ENCODE measurements at places on chromosomes 6 and 20.

DNA sequence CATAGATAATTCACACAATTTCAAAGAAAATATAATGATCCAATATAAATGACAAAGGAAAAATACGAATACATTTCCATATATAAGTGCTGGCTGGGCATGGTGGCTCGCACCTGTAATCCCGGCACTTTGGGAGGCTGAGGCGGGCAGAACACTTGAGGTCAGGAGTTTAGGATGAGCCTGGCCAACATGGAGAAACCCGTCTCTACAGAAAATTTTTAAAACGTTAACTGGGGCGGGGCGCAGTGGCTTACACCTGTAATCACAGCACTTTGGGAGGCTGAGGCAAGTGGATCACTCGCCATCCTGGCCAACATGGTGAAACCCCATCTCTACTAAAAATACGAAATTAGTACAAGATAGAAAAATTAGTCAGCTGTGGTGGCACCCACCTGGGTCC lies 14.9 kb upstream of the MAPK13 start:
- DNase-seq, result no peak

DNA sequence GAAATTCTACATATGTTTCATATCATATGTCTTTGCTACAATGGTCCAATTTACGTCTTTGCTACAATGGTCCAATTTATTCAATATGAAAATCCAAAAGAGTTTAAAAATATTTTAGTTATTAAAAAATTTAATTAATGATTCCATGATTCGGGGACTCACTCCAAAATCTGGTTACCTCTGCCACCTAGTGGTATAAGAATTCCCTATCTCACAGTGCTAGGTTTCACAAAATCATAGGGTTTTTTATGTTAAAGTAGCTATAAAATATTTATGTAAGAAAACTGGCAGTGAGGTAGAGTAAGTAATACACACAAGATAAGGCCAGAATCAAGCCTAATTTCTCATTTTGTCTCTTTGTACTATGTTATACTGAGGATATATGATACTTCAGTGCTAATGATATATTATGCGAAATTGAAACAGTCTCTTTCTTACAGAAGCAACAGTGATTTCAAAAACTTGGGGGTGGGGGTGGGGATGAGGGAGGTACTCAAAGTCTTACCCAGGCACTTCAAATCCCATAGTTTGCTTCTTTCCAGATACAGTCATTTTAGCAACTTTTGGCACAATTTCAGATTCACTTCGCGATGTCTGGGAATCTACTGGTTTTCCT lies 52.3 kb downstream of the HBS1L start:
- no peak for DNase-seq

DNA sequence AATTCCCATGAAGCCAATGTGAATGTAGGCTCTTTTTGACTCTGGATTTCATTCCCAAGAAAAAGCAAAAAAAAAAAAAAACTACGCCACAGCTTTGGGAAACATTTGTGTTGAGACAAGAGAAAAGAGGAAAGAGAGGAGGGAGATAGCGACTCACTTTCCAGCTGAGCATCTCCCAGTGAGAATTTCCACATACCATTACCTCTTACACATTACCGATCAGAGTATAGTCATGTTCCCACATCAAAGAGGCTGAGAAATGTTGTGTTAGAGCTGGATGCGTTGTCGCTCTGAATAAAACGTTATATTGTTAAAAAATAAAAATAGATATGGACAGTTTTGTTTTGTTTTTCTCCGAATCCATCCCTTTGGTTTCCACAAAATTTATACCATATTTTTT lies 1019.3 kb upstream of the ADGRB3 start:
- no peak for DNase-seq

DNA sequence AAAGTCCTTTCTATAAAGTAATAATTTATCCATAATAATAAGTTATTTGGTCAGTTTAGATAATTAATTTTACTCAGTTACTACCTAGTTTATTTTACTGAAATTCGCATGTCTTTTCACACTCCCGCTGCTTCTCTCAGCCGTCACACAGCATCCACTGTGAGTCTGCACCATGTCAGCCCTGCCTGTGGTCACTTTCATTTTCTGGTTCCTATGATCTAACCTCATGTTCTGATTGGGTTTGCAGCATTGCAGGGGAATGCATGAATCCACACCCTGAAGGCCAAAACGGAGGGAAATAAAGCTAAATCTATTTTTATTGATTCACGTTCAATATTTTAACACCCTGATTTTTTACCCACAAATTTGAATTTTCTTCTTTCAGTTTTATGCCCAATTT lies 47.4 kb downstream of the PDE10A start:
- DNase-seq, result no peak

DNA sequence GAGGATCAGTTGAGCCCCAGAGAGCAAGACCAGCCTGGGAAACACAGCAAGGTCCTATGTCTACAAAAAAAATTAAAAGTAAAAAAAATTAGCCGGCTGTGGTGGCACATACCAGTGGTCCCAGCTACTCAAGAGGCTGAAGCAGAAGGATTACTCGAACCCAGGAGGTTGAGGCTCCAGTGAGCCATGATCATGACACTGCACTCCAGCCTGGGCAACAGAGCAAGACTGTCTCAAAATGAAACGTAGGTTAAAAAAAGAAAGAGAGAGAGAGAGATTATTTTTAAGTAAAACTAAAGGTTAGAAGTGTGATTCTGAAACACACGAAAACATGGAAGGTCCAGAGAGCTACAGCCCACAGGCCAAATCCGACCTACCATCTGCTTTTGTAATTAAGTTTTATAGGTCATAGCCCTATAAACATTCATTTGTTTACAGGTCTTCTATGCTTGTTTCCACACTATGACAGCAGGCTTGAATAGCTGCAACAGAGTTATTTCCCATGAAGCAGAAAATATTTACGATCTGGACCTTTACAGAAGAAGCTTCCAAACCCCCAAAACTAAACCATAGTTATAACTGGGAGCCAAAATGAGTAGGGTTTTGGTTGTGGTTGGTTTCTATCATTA lies 279.7 kb downstream of the GMDS start:
- no peak for DNase-seq

GRCh38 chr6:76681781-76682180 lies 609.3 kb upstream of the IMPG1 start:
- no peak for DNase-seq
